Pulmonary artery endothelial cell (primary cell): ENCODE measurements at places on chromosomes 7 and 10. TPM values are rescaled to one million over a fixed set of nuclear protein-coding genes. Genes with fewer than 3 reads are reported as not detected.

The MKX gene
- not detected in 2 replicates for total RNA-seq

The DOCK4 gene
- 178 and 198 TPM in 2 replicates for total RNA-seq

The SFTPD gene
- not detected in 2 replicates for total RNA-seq

The NACAD gene
- 0.59 and 0.85 TPM in 2 replicates for total RNA-seq

The ACADSB gene
- total RNA-seq = 4.5 and 5.7 TPM in 2 replicates

The C7orf33 gene
- not detected in 2 replicates for total RNA-seq

The PTN gene
- total RNA-seq = 0.13 and 0.46 TPM in 2 replicates

The NAT16 gene
- total RNA-seq = not detected in 2 replicates

The ATOH7 gene
- total RNA-seq = not detected in 2 replicates

The BBIP1 gene
- 19.3 and 22.5 TPM in 2 replicates for total RNA-seq

The STAG3 gene
- 0.13 and 0.42 TPM in 2 replicates for total RNA-seq

- DNase-seq = no peak
Observed at GRCh38 chr10:74816824-74817498, 9.4 kb upstream of the KAT6B start.

DNA sequence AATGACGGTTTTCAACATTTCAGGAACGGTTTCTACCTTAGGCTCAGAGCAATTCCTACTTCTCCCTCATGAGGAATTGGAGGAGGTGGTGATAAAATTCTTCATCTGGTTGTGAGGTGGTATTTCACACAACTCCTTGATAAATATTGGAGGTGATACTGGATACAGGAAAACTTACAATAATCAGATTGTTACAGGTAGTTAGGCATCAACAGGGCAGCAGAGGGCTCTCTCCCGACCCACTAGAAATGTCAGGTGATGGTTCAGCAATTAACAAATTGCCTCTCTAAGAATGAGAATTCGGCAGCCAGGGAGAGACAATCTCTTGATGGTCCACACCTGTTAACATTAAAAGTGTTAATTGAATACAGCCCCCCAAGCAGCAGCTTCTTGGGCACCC lies 22.6 kb downstream of the ZNF786 start:
- DNase-seq = no peak

- no peak for DNase-seq
Observed at GRCh38 chr10:23441251-23441650, 2.4 kb downstream of the OTUD1 start.

DNA sequence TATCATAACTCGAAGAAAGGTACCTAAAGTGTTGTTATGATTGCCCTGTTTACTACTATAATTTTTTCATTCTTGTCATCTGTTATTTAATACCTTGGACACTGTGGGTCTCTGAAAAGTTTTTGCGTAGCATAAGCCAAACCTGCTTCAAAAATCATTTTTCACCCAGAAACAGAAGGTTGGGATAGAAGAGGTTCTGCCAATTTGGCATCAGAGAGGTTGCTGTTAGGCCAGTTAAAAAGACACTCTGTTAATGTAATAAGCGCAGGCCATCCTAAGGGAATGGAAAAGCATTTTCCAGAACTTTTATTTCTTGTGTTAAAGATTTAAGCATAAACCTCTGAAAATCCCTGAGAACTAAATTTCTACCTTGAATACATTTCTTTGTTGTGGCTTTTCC lies 212.2 kb downstream of the BMPER start:
- DNase-seq = no peak

DNA sequence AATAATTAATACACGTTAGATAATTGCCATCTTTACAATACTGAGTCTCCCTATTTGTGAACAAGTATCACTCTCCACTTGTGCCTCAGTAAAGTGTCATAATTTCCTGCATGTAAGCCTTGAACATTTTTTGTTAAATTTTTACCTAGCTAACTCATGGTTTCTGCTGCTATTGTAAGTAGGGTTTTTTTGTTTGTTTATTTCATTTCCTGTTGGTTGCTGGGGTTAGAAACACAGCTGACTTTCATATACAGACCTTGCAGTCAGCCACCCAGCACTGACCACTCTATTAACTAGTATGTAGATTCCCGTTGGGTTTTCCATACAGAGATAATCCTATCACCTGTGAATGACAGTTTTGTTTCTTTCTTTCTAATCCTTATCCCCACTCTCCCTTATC lies 133.3 kb downstream of the MPP7 start:
- DNase-seq = no peak

- DNase-seq = no peak
Observed at GRCh38 chr10:14579405-14579804, 195.3 kb downstream of the FAM107B start.

- peak; percentile 51 for DNase-seq
Observed at GRCh38 chr10:29692121-29692539, 57.4 kb upstream of the SVIL start.

DNA sequence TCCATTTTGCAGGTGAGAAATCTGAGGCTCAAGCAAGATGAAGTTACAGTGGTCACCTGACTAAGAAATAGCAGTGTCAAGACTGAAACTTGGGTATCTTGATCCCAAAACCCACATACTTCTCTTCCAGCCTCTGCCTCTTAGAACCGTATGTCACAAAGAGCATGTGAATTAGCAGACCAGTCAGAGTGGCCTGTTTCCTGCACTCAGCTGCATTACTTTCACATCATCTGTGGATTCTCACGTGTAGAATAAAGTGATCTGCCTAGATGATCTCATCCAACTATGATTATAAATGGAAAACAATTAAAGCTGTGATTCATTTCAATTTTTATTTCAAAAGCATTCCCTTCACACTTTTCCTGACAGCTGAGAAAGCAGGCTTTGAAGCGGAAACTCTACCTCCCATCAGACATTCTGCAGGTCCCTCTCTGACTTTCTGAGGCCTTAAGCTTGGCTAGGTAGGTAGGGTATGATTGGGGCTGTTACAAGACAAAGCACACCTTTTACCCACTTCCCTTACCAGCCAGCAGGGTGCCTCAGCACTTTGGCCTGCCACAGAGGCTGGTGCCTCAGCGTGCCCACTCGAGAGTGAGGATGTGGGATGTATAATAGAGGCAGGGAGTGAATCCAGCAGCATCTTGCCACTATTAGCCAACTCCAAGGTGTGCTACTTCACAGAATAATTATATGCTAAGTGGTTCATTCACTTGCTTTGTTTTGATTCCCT lies 70.2 kb upstream of the PDE1C start:
- DNase-seq = no peak

DNA sequence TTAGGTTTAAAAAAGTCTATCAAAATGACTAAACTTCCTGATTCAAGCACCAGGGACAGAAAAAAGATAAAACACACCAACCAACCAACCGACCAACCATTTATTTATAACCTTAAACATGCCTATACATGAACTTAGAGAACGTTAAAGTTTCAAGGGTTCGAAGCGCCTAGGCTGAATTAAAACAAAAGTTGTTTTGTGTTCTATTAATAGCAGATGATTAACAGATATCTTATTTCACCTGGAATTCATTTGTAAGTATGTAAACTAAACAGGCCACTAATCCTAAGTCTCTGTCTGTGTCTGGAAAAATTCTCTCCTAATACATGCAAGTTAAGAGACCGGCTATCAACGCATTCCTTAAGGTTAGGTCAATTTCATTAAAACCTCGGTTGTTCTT lies 1.4 kb downstream of the BAIAP2L1 start:
- DNase-seq = no peak

GRCh38 chr7:39312254-39312989 lies 253.8 kb upstream of the YAE1 start:
- DNase-seq = no peak

- no peak for DNase-seq
Observed at GRCh38 chr7:30335763-30336487, 51.5 kb downstream of the ZNRF2 start.

DNA sequence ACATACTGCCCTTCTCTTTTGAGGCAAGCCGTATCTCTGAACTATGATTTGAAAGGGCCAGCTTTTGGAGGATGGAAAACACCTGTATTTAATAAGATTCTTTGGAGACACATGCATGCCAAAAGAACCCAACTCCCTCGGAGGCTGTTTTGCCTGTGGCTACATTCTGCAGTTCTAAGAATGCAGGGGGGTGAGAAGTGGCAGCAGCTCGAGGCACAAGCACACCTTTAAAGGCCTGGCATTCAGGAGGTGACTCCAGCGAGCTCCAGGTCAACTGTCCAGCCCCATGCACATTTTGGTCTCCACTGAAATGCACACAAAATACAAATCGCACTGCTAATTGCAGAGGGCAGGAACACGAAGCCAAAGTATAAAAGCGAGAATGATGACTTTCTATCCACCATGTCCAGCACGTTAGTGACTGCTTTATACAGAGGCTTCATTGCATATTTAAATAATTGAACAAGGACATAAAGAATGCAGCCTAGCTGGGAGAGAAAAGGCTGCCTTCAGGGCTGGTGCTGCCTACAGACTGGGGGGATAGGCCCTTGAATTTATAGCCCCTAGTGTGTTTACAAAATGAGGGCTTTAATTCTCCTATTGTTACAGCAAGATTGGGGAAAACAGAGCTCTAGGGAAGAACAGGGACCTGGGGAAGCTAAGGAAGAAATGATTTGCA lies 359.3 kb downstream of the PLXNA4 start:
- DNase-seq = no peak

GRCh38 chr10:14431868-14432267 lies 101.1 kb upstream of the FRMD4A start:
- no peak for DNase-seq

- DNase-seq = no peak
Observed at GRCh38 chr10:44991571-44991970, 9.2 kb upstream of the ZNF22 start.

DNA sequence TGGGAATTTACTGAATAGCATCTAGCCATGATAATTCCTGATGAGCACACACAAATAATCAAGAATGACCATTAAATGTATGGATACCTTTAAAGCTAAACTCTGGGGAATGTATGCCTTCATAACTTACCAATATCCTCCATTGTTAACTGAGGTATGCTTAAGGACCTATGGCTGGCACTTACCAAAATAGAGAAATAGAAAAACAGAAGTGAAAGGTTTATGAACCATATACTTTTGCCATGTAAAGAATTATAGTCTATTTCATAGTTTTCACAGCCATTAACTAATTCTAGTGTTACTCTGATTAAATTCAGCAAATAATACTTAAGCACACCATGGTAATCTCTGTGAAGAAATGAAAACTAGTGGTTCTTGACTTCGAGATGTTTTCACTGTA lies 1360.6 kb upstream of the LRRTM3 start:
- DNase-seq = no peak

DNA sequence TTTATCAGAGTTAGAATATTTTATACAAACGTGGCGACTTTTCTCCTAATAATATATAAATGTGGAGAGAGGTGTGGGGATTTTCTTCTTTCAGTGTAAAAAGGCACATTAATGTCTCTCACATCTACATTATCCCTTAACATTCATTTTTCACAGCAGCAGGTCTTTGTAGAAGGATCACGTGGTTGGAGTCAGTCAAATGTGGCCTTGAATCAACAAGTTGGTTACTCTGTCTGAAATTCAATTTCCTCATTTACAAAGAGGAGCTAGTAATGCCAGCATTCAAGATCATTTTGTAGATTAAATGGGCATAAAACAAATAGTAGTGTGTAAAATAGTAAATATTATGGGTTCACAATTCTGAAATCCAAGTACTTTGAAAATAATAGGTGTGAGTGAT lies 183.1 kb upstream of the SEMA3E start:
- no peak for DNase-seq

GRCh38 chr10:15898046-15898445 lies 37.7 kb upstream of the MINDY3 start:
- DNase-seq = no peak

- no peak for DNase-seq
Observed at GRCh38 chr7:111476586-111477293, 85.6 kb downstream of the IMMP2L start.

- DNase-seq = no peak
Observed at GRCh38 chr7:28069388-28069787, 111.2 kb downstream of the JAZF1 start.

DNA sequence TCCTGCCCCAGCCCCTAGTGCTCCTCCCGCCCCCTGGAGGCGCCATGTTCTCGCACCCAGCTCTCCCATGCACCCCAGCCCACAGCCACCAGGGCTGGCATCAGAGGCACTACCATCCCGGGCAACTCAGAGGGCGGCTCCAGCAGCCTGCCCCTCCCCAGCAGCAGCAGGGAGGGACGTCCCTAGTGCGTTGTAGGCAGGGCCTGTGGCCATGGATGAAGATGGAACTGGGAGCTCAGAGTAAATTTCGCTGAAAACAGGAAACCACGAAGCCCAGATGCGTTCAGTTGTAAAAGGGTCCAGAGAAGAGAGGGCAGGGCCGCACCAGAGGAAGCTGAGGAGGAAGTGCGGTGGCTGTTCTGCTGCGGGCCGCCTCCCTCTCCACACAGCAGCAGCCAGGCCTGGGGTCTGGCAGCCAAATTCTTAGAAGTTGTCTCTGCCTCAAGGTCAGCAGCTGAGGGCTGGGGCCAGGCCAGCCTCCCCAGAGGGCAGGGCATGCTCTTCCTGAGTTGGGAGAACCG lies 24.6 kb downstream of the VSIR start:
- DNase-seq = no peak

DNA sequence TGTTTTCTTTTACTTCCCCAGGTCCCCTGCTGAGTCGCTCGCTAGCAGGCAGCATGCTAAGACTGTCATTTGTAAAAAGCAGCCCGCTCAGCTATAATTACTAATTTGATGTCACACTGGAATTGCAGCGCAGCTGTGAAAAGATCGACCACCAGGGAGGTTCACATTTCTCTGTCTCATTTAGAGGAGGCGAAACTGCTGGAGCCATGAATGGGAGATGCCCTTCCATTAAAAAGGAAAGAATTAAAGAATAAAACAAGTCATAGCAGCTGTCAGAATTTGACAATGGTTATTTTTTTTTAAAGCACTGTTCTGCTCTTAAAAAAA lies 153.5 kb downstream of the PIP4K2A start:
- no peak for DNase-seq

GRCh38 chr10:130263289-130263688 lies 127.1 kb downstream of the GLRX3 start:
- no peak for DNase-seq

DNA sequence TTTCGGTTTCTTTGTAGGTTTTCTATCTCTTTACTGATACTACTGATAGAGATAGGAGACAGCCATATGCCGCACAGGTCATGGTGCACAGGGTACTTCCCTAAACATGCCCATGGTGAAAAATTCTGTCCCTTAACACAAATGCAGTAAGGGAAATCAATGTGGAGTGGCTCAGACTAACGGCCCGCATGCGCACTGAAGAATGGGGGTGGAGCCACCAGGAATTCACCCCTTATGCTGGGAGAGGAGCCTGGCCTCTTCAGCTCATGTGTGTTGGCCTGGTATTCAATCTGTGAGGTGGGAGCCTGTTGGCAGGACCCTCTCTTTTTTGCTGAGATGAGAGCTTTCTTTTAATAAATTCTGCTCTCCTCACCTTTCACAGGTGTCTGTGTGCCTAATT lies 8.4 kb upstream of the URGCP start:
- no peak for DNase-seq
